Breast epithelium (tissue), 4 donors: ENCODE measurements at places on chromosomes 13 and 19. TPM values are rescaled to one million over a fixed set of nuclear protein-coding genes. Genes with fewer than 3 reads are reported as not detected.

- no peak for DNase-seq
Observed at GRCh38 chr13:65857942-65858565, 1372.1 kb downstream of the PCDH9 start.

- H3K27ac ChIP-seq, result no peak overlapping the region
- no peaks in the 10 kb centered on the region for H3K27me3 ChIP-seq
- H3K36me3 ChIP-seq, result no peaks in the 10 kb centered on the region
- no peaks in the 10 kb centered on the region for H3K4me1 ChIP-seq
Observed at GRCh38 chr13:24313439-24313838, 4.1 kb downstream of the C1QTNF9 start.

DNA sequence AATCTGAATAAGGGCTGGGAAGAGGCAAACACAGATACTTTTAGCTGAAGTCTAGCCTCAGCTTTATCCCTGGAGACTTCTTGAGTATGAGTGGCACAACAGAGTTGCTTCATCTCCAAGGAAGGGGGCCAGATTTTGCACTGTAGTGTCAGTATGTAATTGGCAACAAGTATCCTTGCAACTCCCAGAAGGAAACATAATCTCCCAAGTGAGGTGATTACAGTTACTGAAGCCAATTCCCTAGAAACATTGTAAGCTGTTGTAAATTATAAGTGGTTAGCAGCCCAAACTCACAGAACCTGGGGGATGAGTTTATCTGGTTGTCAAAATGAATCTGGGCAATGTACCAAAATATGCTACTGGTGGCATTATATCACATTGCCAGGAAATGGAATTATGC is 2065.7 kb upstream of the PCDH20 start:
- no peaks in the 10 kb centered on the region for H3K4me1 ChIP-seq
- no peaks in the 10 kb centered on the region for H3K36me3 ChIP-seq
- no peaks in the 10 kb centered on the region for H3K27me3 ChIP-seq
- H3K4me3 ChIP-seq, result no peak overlapping the region
- DNase-seq, result no peak

GRCh38 chr13:32751340-32751739 is 165.1 kb downstream of the PDS5B start:
- no peaks in the 10 kb centered on the region for H3K27me3 ChIP-seq
- no peaks in the 10 kb centered on the region for H3K4me1 ChIP-seq
- no peak overlapping the region for H3K27ac ChIP-seq
- no peak for DNase-seq

GRCh38 chr19:11127905-11128304 is 27.7 kb downstream of the SPC24 start:
- H3K27ac ChIP-seq, result no peak overlapping the region
- H3K4me3 ChIP-seq, result no peak overlapping the region
- no peaks in the 10 kb centered on the region for H3K4me1 ChIP-seq
- no peaks in the 10 kb centered on the region for H3K27me3 ChIP-seq
- no peak for DNase-seq

The SPPL2B gene
- 49.8 TPM for total RNA-seq

DNA sequence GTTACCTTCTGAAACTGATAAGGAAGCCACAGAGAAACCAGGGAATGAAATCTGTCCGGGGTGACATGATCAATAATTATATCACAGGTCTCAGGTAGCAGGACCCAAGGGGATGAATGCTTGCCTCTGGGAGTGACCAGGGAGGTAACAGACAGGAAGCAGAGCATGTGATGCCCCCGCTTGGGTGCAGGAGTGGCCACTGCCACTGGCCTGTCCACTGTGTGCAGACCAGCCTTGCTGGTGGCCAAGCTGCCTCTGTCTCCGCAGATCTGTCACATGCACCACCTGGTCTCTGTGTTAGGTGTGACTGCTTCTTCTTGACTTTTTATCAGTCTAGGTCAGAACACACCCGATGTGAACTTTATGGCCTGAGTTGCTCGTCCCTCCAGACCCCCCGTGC is 71.8 kb downstream of the PEPD start:
- H3K36me3 ChIP-seq, result no peaks in the 10 kb centered on the region
- no peak overlapping the region for H3K4me3 ChIP-seq
- no peak overlapping the region for H3K27ac ChIP-seq

The ATP8A2 gene
- under 0.01 TPM for total RNA-seq

The FLT3 gene
- 1.3 TPM for total RNA-seq

DNA sequence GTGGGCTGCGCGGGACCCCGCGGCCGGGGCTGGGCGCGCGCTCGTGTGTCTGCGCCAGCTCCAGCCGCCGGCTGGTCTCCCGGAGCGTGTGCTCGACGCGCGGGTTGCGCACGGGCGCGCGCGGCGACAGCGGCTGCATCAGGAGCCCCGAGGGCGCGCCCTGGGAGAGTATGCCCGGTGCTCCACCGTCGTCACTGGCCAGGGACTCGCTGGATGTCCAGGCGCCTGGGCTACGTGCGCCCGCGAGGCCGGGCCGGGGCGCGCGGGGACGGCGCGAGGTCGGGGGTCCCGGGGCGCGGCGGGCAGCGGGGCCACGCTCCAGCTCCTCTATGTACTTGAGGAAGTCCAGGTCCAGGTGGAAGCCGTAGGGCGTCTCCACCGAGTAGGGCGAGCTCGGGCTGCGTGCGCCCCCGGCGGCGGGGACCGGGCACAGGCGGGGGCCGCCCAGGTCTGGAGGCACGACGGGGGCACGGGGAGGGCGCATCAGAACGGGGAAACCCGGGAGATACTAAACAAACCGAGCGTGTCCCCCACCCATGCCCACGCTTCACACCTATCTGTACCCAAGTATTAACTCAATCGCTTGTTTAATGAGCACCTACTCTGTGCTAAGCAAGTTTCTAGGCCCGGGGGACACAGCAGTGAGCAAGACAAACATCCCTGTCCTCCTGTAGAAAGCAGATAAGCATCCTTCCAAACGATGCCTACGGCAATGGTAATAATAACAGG is 7.6 kb downstream of the KANK3 start:
- H3K27ac ChIP-seq, result no peak overlapping the region
- H3K4me1 ChIP-seq, result peaks cover 7% of the 10 kb centered on the region
- H3K4me3 ChIP-seq, result peak overlapping the region; percentile 70
- DNase-seq, result no peak
- H3K36me3 ChIP-seq, result no peaks in the 10 kb centered on the region
- H3K27me3 ChIP-seq, result peaks cover 35% of the 10 kb centered on the region

DNA sequence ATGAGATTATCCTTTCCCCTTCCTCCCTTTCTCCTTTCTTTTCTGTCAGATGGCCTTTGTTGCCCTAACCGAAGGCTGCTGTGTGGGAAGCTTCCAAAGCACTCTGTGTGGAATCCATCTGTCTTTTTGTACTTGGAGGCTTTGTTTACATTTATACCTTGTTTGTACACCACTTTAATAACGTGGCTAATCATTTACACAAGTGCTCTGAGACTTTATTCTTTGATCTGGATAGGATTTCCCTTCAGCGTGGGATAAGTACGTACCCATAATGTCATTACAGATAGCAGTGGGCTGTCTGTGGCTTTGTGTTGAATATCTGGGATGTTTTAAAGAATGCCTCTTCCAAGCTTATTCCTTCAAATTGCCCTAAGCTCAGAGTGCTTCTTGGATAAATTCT is 684.7 kb upstream of the SLITRK5 start:
- no peaks in the 10 kb centered on the region for H3K4me1 ChIP-seq
- no peak overlapping the region for H3K27ac ChIP-seq
- no peak overlapping the region for H3K4me3 ChIP-seq

- no peaks in the 10 kb centered on the region for H3K4me1 ChIP-seq
- no peak overlapping the region for H3K27ac ChIP-seq
- no peak for DNase-seq
Observed at GRCh38 chr19:57110592-57111328, 9.0 kb upstream of the USP29 start.

DNA sequence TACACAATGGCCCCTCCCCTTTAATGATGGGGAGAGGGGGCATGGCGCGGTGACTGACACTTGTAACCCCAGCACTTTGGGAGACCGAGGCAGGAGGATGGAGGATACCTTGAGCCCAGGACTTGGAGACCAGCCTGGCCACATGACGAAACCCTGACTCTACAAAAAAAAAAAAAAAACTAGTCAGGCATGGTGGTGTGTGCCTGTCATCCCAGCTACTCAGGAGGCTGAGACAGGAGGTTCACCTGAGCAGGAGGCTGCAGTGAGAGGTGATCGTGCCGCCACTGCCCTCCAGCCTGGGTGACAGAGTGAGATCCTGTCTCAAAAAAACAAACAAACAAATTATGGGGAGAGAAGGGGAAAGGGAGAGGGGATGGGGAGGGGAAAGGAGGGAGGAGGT is 13.8 kb upstream of the ZBTB7A start:
- H3K27me3 ChIP-seq, result no peaks in the 10 kb centered on the region
- H3K4me3 ChIP-seq, result no peak overlapping the region
- DNase-seq, result no peak

GRCh38 chr19:28509079-28509895 is 703.7 kb downstream of the UQCRFS1 start:
- no peaks in the 10 kb centered on the region for H3K4me1 ChIP-seq
- H3K4me3 ChIP-seq, result no peak overlapping the region
- no peaks in the 10 kb centered on the region for H3K36me3 ChIP-seq
- H3K27ac ChIP-seq, result no peak overlapping the region

- DNase-seq, result peak; percentile 84
- peak within 1 kb of the TSS; percentile 98 for H3K4me3 ChIP-seq
- H3K27ac ChIP-seq, result peak within 1 kb of the TSS; percentile 96
Observed at GRCh38 chr19:913080-913748, at the start of gene R3HDM4. Gene R3HDM4 (minus strand): TSS chr19:913219. CDS start chr19:913157, 62 bp downstream.

The FCGBP gene
- total RNA-seq, result 25.9 TPM

DNA sequence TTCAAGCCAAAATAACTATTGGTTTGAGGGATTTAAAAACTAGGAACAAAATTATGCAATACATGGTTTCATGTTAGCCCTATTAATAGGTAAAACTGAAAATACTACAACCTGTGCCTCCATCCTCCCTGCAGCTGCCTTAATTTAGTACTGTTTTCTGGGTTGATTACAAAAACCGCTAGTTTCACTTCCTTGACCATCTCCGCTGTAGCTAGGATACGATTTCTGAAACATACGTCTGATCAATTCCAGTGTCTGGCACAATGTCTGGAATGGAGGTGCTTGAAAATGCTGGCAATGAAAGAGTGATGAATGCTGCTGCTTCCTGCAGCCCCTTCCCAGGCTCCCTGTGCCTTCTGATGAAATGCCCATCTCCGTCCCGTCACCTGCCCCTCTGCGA is 273.5 kb downstream of the SHISA2 start:
- no peaks in the 10 kb centered on the region for H3K36me3 ChIP-seq
- DNase-seq, result no peak
- no peaks in the 10 kb centered on the region for H3K27me3 ChIP-seq

DNA sequence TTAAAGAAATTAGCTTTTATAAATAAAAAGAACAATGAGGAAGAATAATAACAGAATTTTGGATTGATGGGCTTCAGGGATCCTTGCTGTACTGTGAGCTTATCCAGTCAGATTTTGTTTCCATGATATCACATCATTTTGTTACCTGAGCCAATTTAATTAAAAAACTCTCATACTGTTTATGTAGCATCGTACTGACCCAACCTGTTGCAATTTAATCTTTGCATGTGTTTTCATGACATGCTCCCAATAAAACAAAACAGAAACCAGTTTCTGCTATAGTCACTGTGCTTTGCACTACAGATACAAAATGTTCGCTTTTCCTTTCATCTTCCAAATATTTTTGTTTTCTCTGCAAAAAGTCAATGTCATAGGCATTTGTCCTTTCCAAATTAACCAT is 109.7 kb upstream of the RNF113B start:
- H3K27ac ChIP-seq, result no peak overlapping the region
- no peaks in the 10 kb centered on the region for H3K4me1 ChIP-seq
- no peaks in the 10 kb centered on the region for H3K27me3 ChIP-seq
- no peak overlapping the region for H3K4me3 ChIP-seq
- DNase-seq, result no peak
- H3K36me3 ChIP-seq, result no peaks in the 10 kb centered on the region

DNA sequence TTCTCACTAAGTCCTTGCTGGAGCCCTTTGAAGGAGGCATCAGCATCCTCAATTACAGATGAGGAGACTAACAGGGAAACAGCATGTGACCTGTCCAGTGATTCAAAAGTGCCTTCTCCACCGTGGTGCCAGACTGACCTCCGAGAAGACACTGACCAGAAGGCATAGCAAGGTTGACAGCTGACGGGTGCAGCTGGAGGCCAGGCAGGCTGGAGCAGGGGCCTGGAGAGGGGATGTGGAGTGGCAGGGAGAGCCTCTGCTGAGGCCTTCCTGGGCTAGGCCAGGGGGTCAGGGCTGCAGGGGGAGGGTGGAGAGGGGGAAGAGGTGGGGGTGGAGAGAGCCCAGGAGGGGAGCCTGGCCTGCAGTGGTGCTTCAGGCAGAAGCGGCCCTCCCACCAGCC is 66.3 kb downstream of the KCTD15 start:
- H3K36me3 ChIP-seq, result no peaks in the 10 kb centered on the region
- H3K27me3 ChIP-seq, result no peaks in the 10 kb centered on the region
- H3K27ac ChIP-seq, result no peak overlapping the region
- no peak overlapping the region for H3K4me3 ChIP-seq

- peak; percentile 83 for DNase-seq
- H3K27ac ChIP-seq, result peak overlapping the region; percentile 100
- H3K36me3 ChIP-seq, result no peaks in the 10 kb centered on the region
Observed at GRCh38 chr19:18519962-18520847, 1.7 kb downstream of the ELL start.

The SULT2A1 gene
- not detected for total RNA-seq

- no peak overlapping the region for H3K4me3 ChIP-seq
- H3K36me3 ChIP-seq, result no peaks in the 10 kb centered on the region
Observed at GRCh38 chr13:21152251-21152899, 24.0 kb downstream of the SKA3 start.

- no peaks in the 10 kb centered on the region for H3K36me3 ChIP-seq
- H3K4me3 ChIP-seq, result no peak overlapping the region
- H3K27ac ChIP-seq, result no peak overlapping the region
- no peaks in the 10 kb centered on the region for H3K4me1 ChIP-seq
Observed at GRCh38 chr13:97567510-97568243, 133.7 kb downstream of the RAP2A start.

- H3K36me3 ChIP-seq, result no peaks in the 10 kb centered on the region
- DNase-seq, result no peak
- no peaks in the 10 kb centered on the region for H3K27me3 ChIP-seq
Observed at GRCh38 chr13:106846571-106847448, 278.9 kb upstream of the ARGLU1 start.

- H3K27me3 ChIP-seq, result no peaks in the 10 kb centered on the region
Observed at GRCh38 chr13:35164324-35164932, 222.4 kb downstream of the NBEA start.

- no peak overlapping the region for H3K27ac ChIP-seq
- H3K4me3 ChIP-seq, result no peak overlapping the region
- H3K4me1 ChIP-seq, result peaks cover 7% of the 10 kb centered on the region
- no peak for DNase-seq
- no peaks in the 10 kb centered on the region for H3K36me3 ChIP-seq
Observed at GRCh38 chr13:29572575-29572974, 22.9 kb downstream of the SLC7A1 start.

- H3K27ac ChIP-seq, result no peak overlapping the region
- no peaks in the 10 kb centered on the region for H3K4me1 ChIP-seq
- H3K4me3 ChIP-seq, result no peak overlapping the region
- DNase-seq, result no peak
Observed at GRCh38 chr13:73057284-73058063, 1.3 kb upstream of the KLF5 start.

The ACP5 gene
- 101 TPM for total RNA-seq

The DDX39A gene
- 65.9 TPM for total RNA-seq
